ENCODE measurements at places on chromosomes 16 and 17. TPM values are rescaled to one million over a fixed set of nuclear protein-coding genes. Genes with fewer than 3 reads are reported as not detected.

GRCh38 chr17:64063766-64064224, 43.4 kb upstream of the ICAM2 start:
- peak; percentile 33 for ATAC-seq

Gene DNASE1L2
- 2.7 TPM for total RNA-seq

- no peak for ATAC-seq
Measured at GRCh38 chr17:82869536-82869935, 29.7 kb upstream of the ZNF750 start.

Gene AKTIP
- total RNA-seq: 21.8 TPM

DNA sequence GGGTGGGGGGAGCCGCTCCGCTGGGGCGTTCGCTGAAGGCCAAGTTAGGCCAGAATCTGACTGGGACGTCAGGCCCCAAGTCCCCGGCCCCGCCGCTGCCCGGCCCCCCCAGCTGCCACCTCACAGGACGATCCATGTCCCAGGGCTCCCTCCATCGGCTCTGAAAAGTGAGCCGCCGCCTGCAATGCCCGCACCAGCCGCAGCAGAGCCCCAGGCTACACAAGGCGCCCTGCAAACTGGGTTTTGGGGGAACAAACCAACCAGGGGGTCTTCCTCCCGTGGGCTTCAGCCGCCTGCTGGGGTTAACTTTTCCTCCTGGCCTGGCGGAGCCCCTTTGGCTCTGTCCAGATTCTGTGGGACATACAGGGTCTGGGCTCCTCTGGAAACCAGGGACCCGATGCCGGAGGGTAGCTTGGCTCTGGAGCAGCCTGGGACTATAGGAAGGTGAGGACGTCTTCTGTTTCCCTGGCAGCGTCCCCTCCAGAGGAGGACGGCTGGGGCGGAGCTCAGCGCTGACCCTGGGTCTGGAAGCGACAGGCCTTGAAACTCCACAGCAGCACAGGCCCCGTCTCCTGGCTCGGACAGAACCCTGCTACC, 835 bp downstream of the NME4 start:
- ATAC-seq: no peak

DNA sequence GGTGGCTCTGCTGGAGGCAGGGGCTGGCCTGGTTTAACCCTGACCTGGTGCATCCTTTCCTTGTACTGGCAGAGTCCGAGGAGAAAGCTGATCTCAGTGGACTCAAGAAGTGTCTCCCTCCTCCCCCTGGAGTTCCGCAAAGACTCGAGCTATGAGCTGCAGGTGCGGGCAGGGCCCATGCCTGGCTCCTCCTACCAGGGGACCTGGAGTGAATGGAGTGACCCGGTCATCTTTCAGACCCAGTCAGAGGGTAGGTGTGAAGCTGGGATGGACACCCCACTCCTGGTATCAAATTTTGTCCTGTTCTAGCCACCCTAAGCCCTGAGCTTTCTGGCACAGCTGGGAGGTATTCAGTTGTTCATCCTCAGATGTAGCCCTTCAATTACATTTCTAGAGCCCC, 42.5 kb downstream of the IL21R start:
- no peak for ATAC-seq

- ATAC-seq: no peak
Measured at GRCh38 chr16:57937861-57938260, 33.1 kb downstream of the CNGB1 start.

Gene TMEM238L
- total RNA-seq: not detected

DNA sequence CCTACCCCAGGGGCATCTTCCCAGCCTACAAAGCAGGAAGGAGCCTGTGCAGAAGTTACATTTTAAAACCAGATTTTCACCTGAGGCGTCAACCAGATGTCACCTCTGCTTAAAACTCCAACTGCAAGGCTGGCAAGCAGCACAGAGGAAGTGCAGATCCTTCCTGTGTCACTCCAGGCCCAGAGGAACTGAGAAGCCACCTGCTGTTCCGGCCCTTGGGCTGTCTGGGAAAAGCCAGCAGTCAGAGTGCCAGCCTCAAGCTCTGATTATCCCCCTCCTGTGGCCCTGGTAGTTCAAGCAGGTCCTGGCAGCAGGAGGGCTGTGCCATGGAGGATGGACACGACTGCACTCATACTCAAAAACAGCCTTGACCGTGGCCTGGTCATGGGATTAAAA, 10.2 kb downstream of the POLR2C start:
- no peak for ATAC-seq
